Pancreas (tissue), 10 donors: ENCODE measurements at places on chromosomes 11 and 22. TPM values are rescaled to one million over a fixed set of nuclear protein-coding genes. Genes with fewer than 3 reads are reported as not detected.

DNA sequence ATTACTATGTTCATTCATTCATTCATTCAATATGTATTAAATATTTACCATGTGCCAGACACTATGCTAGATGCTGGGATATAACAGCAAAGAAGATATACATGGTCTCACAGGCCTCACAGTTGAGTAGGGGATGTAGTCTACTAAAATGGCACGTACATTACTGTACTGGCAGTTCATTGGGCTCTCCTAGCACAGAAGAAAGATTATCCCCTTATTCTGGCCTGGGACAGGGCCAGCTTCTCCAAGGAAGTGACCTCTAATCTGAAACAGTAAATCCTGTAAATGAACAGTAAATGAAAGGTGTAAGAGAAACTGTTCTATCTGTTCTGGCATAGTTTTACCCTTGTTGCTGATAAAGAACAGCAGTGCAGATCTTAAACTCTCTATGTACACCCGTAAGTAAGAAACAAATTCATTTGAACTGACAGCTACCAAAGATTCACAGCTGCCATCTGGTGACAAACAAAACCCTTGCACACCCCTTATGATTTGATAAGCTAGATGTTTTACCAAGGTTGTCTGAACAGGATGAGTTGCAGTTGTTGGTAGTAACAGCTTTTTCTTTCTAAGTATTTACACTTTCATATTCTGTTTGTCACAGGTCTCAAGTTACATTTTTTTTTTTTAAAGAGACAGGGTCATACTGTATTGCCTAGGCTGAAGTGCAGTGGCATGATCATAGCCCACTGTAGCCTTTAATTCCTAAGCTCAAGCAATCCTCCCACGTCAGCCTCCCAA, 263.1 kb downstream of the TMEM135 start:
- H3K4me3 ChIP-seq: no peak overlapping the region
- no peak overlapping the region for H3K27ac ChIP-seq
- no peaks in the 10 kb centered on the region for H3K27me3 ChIP-seq
- H3K4me1 ChIP-seq: peaks cover 5% of the 10 kb centered on the region

DNA sequence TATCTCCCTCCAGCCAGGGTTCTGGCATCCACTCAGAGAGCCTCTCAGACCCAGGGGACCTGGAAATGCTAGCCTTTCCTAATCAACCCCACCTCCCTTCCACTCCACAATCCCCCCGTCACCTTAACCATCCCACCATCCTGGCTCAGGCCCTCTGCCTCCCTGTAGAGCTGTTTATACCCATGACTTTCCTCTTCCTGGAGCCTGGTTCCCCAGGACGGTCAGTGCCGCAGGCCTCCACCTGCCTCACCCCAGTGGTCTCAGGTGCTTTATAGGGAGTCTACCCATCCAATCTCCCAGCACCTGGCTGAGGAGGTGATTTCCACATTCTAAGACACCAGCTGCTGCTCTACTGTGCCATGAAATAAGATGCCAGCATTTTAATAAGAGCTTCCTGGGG, 1159.5 kb downstream of the TBC1D22A start:
- no peaks in the 10 kb centered on the region for H3K36me3 ChIP-seq
- H3K27ac ChIP-seq: no peak overlapping the region
- no peak overlapping the region for H3K4me3 ChIP-seq
- no peak for DNase-seq
- H3K27me3 ChIP-seq: no peaks in the 10 kb centered on the region
- H3K4me1 ChIP-seq: no peaks in the 10 kb centered on the region

GRCh38 chr11:110198031-110198729, 98.2 kb downstream of the RDX start:
- no peaks in the 10 kb centered on the region for H3K27me3 ChIP-seq

Gene PLAAT5
- total RNA-seq: 11.0 TPM

- no peak overlapping the region for H3K27ac ChIP-seq
- H3K4me1 ChIP-seq: no peaks in the 10 kb centered on the region
- DNase-seq: no peak
- no peaks in the 10 kb centered on the region for H3K36me3 ChIP-seq
Observed at GRCh38 chr11:45815747-45816146, 10.8 kb downstream of the SLC35C1 start.

GRCh38 chr22:48182031-48182430, 1419.6 kb downstream of the TBC1D22A start:
- H3K4me3 ChIP-seq: no peak overlapping the region
- no peaks in the 10 kb centered on the region for H3K27me3 ChIP-seq
- no peak for DNase-seq
- no peak overlapping the region for H3K27ac ChIP-seq
- no peaks in the 10 kb centered on the region for H3K4me1 ChIP-seq
- H3K36me3 ChIP-seq: no peaks in the 10 kb centered on the region

GRCh38 chr11:128269466-128269865, 317.9 kb downstream of the ETS1 start:
- H3K27ac ChIP-seq: no peak overlapping the region
- no peaks in the 10 kb centered on the region for H3K27me3 ChIP-seq
- H3K4me1 ChIP-seq: no peaks in the 10 kb centered on the region
- no peaks in the 10 kb centered on the region for H3K36me3 ChIP-seq
- no peak overlapping the region for H3K4me3 ChIP-seq
- no peak for DNase-seq

GRCh38 chr11:8336356-8337129, 72.9 kb upstream of the LMO1 start:
- H3K27me3 ChIP-seq: no peaks in the 10 kb centered on the region
- no peak overlapping the region for H3K4me3 ChIP-seq
- H3K4me1 ChIP-seq: no peaks in the 10 kb centered on the region
- no peak for DNase-seq
- H3K36me3 ChIP-seq: no peaks in the 10 kb centered on the region
- no peak overlapping the region for H3K27ac ChIP-seq

Gene KLHL35
- 0.97 TPM for total RNA-seq

Gene TEX54
- total RNA-seq: not detected

Gene CXCR5
- 0.06 TPM for total RNA-seq

- H3K27ac ChIP-seq: no peak overlapping the region
- H3K27me3 ChIP-seq: no peaks in the 10 kb centered on the region
- no peaks in the 10 kb centered on the region for H3K4me1 ChIP-seq
- no peak for DNase-seq
Observed at GRCh38 chr11:3189886-3190583, 24.9 kb upstream of the OSBPL5 start.

GRCh38 chr11:121394785-121395184, 57.3 kb upstream of the SORL1 start:
- H3K27me3 ChIP-seq: no peaks in the 10 kb centered on the region
- no peak overlapping the region for H3K27ac ChIP-seq
- no peaks in the 10 kb centered on the region for H3K4me1 ChIP-seq
- H3K4me3 ChIP-seq: no peak overlapping the region

DNA sequence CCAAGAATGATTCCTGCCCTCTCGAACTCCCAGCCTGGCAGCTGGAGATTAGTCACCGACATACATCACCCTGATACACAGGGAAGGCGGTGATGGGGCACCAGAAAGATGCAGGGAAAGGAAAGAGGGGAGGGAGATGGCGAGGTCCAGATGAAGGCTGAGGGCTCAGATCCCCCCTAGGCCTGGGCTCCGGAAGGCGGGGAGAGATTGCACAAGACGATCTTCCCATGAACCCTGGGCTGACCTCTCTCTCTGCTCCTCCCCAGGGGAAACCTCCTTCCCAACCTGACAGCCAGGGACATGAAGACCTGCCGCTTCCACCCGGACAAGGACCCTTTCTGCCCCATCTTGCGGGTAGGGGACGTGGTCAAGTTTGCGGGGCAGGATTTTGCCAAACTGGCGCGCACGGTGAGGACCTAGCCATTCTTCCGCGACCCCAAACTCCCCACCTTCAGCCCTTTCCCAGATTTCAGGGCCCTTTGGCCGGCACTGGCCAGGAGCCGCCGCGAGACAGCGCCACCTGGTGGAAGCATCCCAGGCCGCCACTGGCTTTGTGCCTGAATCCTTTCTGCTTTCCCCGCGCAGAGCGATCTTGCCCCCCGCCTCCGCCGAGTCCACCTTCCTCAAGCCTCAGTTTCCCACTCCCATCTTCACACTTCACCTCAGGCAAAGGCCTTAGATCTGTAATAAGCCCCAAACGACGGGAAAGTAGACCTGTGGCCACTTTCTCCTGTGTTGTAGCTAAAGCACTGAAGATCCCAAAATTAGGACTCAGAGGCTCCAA, 11.5 kb downstream of the P2RX3 start:
- H3K36me3 ChIP-seq: no peaks in the 10 kb centered on the region
- peak; percentile 39 for DNase-seq
- H3K27me3 ChIP-seq: no peaks in the 10 kb centered on the region
- no peak overlapping the region for H3K27ac ChIP-seq

DNA sequence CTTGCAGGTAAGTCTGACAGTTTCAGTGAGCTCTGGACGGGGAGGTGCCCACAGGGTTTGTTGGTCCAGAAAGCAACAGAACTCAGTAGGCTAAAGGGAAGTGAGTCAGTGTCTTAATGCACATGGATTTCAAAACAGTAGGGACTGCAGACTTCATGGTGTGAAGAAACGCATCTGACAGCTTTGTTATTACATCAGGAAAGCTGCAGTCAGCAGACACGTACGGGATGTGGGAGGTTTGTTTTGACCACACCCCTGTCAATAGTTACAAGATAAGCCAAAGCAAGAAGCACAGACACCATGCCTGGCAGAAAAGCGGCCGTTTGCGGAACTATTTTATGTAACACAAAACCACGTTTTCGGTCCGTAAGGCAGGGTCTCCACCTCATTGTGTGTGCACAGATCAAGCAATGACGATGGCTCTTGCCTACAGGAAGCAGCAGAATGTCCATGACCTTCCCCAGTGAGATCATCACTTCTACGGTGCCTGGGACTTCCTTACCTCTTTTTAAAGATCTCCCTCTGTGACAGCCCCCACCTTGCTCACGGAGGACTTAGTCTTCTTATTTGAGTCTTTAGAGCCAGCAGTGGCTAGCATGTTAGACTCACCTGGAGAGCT, 58.2 kb upstream of the FTH1 start:
- DNase-seq: no peak
- H3K27ac ChIP-seq: no peak overlapping the region
- H3K4me3 ChIP-seq: no peak overlapping the region
- no peaks in the 10 kb centered on the region for H3K36me3 ChIP-seq
- H3K4me1 ChIP-seq: no peaks in the 10 kb centered on the region

GRCh38 chr11:70490208-70490607, 91.9 kb downstream of the CTTN start:
- peaks cover 17% of the 10 kb centered on the region for H3K36me3 ChIP-seq
- H3K4me1 ChIP-seq: no peaks in the 10 kb centered on the region
- no peak overlapping the region for H3K27ac ChIP-seq

Gene MS4A6E
- not detected for total RNA-seq

- H3K36me3 ChIP-seq: no peaks in the 10 kb centered on the region
- H3K27ac ChIP-seq: no peak overlapping the region
- no peak overlapping the region for H3K4me3 ChIP-seq
- no peaks in the 10 kb centered on the region for H3K27me3 ChIP-seq
- H3K4me1 ChIP-seq: peaks cover 5% of the 10 kb centered on the region
Observed at GRCh38 chr11:36035454-36035853, 91.6 kb downstream of the LDLRAD3 start.

DNA sequence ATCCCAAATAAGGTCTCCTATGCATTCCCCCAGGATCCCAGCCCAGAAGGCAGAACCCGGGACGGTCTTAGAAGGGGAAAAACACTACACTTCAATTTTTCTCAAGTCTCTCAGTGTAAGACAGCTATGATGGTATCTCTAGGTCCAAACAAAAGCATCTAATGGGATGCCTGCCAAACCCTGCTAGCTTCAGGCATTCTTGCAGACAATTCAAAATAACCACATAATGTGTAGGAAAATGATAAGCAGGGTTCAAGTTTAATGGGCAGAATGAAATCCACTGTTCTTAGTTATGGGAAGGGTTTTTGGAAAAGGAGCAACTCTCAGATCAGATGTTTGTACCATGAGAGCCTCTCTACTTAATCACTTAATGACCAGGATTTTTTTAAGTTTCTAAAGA, 119.8 kb upstream of the ANO1 start:
- H3K27ac ChIP-seq: no peak overlapping the region
- no peaks in the 10 kb centered on the region for H3K27me3 ChIP-seq
- DNase-seq: no peak
- no peak overlapping the region for H3K4me3 ChIP-seq

GRCh38 chr11:122864386-122865115, 18.0 kb upstream of the JHY start:
- no peak overlapping the region for H3K4me3 ChIP-seq
- H3K4me1 ChIP-seq: no peaks in the 10 kb centered on the region
- H3K36me3 ChIP-seq: no peaks in the 10 kb centered on the region
- no peak for DNase-seq

Gene DGAT2
- 15.7 TPM for total RNA-seq

Gene THY1
- total RNA-seq: 2.2 TPM

Gene SCN4B
- 1.1 TPM for total RNA-seq

DNA sequence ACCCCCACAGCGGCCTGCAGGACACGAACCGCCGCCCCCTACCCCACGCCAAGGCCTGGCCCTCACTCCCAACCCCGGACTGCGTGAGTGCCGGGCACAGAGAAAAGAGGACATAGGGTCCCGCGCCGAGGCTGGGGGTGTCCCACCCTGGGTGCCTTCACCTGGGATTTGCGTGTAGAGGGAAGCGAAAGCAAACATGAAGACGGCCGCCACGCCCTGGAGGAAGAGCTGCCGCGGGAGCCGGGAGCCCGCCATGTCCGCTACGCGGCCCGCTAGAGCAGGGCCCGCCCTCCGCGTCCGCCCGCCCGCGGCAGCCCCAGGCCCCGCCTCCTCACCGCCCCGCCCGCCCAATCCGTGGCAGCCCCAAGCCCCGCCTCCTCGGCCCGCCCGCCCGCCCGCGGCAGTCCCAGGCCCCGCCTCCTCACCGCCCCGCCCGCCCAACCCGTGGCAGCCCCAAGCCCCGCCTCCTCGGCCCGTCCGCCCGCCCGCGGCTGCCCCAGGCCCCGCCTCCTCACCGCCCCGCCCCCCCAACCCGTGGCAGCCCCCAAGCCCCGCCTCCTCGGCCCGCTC, at the start of gene LMF2:
Gene LMF2 (minus strand): TSS at position 282 of the 570 bp plus-strand sequence. CDS start 27 bp downstream, at position 255.
- H3K27me3 ChIP-seq: no peaks in the 10 kb centered on the region
- DNase-seq: peak; percentile 95
- H3K36me3 ChIP-seq: no peaks in the 10 kb centered on the region
- H3K4me1 ChIP-seq: no peaks in the 10 kb centered on the region
- H3K4me3 ChIP-seq: peak within 1 kb of the TSS; percentile 79

GRCh38 chr11:26522912-26523610, 49.0 kb downstream of the MUC15 start:
- DNase-seq: no peak
- H3K4me3 ChIP-seq: no peak overlapping the region
- no peaks in the 10 kb centered on the region for H3K4me1 ChIP-seq
- no peaks in the 10 kb centered on the region for H3K27me3 ChIP-seq
- no peak overlapping the region for H3K27ac ChIP-seq
- H3K36me3 ChIP-seq: no peaks in the 10 kb centered on the region

GRCh38 chr11:78788533-78788932, 213.9 kb upstream of the NARS2 start:
- no peak for DNase-seq
- no peaks in the 10 kb centered on the region for H3K4me1 ChIP-seq
- no peak overlapping the region for H3K4me3 ChIP-seq
- H3K36me3 ChIP-seq: no peaks in the 10 kb centered on the region
- no peaks in the 10 kb centered on the region for H3K27me3 ChIP-seq

Gene UPB1
- total RNA-seq: 0.32 TPM

Gene CALCA
- not detected for total RNA-seq

Gene TIMP3
- 87.0 TPM for total RNA-seq

Gene NAV2
- 18.6 TPM for total RNA-seq
